ENCODE measurements at places on chromosomes 11 and 22.

GRCh38 chr11:60592601-60593000, 77.4 kb downstream of the MS4A13 start:
- no peak for DNase-seq

- no peak for DNase-seq
These were observed 400.4 kb downstream of the TBC1D22A start for GRCh38 chr22:47162865-47163264.

- DNase-seq = no peak
These were observed 37.2 kb downstream of the GAS2 start for GRCh38 chr11:22703591-22703990.

- DNase-seq = no peak
These were observed 61.3 kb downstream of the MACROD1 start for GRCh38 chr11:64104632-64105031.

DNA sequence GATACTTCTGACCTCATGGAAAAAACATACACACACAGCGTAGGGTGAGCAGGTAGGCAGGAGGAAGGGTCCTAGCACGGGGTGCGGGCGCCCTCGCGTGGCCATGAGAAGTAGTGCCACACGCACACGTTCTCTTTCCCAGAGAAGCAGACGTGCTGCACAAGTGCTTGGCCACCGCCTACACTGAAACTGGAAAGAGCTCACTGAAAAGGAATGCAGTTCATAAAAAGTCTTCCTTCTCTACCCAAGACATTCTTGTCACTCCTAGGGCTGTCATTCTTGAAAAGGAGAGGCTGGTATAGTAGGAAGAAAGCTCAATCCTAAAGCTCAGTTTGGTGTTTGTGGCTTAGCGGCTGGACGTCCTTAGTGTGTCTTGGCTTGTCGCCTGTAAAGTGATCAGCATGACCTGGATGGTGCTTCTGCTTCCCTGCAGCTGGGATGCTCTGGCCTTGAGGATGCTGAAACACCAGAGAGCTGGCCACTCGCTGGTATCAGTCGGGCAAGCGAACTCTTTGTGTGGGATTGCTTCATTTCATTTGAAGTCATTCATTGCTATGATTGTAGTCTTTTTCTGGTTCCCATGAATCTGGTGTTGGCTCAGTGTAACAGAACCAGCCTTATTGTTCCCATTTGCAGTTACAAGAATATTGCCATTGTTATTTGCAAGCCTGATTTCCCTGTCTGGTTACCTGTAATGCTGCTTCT, 303.8 kb downstream of the NTM start:
- DNase-seq = peak; percentile 39

DNA sequence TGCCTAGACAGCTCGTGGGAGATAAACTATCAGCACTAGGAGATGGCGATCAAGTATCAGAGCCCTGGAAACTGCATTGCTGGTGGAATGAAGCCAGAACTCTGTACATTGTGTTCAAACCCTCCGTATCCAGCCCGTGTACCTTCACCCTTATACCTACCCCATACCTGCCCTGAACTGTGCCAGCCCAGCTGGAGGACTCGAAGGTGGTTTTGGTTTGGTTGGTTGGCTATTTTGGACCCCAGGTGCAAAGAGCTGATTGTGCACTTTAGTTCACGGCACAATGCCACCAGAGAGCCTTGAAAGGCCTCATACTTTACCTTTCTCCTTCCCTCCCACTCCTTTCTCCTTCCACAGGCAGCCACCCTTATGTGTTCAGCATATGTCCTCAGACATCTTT, 16.0 kb downstream of the FAM83F start:
- DNase-seq = no peak

DNA sequence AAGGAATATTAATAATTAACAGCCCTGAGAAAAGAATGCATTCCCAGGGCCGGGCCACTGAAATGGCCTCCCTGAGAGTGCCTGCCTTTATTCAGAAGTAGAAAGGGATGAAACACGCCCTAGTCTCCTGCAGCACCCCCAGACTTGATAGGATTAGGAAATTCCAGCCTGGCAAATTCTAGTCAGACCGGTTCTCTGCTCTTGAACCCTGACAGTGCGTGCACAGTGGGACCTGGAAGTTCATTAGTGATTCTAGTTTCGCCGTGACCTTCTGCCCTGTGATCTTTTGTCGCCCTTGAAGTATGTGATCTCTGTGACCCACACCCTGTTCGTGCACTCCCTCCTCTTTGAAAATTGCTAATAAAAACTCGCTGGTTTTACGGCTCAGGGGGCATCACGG, 2.1 kb upstream of the GSTP1 start:
- DNase-seq = no peak

DNA sequence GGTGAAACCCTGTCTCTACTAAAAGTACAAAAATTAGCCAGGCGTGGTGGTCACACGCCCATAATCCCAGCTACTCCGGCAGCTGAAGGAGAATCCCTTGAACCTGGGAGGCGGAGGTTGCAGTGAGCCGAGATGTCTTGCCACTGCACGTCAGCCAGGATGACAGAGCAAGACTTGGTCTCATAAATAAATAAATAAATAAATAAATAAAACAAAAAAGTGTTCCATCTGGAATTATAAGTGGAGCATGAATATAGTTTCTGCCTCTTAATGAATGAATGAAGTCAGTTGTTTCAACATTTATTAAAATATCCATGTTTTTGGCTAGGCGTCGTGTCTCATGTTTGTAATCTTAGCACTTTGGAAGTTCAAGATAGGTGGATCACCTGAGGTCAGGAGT, 27.1 kb downstream of the MRPL48 start:
- no peak for DNase-seq

DNA sequence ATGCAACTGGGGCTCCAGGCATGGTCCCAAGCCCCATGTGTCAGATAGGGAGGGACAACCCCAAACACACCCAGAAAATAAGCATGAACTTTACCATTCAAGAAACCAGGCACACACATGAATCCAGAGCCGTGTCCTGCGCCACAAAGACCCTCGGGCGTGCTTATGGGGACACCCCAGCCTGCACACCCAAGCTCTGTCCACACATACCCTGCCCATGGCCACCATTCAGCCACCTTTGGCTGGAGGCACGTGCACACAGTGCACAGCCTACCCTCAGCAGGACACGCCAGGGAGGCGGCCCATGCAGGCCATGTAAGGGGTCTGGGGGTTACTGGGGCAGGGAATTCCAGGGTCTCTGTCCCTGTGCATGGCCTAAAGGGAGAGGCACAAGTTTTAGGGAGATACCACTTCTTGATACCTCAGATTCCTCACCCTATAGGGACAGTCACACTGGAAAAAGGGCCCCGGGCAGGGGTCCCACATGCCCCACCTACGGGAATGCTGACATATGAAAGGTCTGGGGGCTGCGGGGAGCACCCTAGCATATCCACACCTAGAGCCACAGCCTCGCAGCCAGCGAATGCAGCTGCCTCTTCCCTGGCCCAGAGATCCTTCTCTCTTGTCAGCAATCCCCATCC, 20.6 kb downstream of the PACSIN2 start:
- DNase-seq = no peak

DNA sequence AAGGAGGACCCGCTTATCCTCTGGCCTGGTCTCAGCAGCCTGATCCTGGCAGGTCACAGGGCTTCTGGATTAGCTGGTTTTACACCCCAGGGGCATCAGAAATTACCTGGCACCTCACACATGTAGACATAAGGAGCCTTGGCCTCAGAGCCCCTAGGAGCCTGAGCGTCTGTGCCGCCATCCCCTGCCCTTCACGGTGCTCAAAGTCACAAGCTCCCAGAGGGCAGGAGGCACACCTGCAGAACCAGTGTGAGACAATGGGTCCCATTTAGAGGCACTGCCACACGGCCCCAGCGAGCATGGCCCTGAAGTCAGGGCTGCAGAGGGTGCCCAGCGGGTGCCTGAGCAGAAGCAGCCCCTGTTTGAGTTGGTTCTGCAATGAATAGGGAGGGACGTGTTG, 3.9 kb downstream of the DGKZ start:
- no peak for DNase-seq

GRCh38 chr11:92329646-92330045, 105.0 kb downstream of the FAT3 start:
- no peak for DNase-seq

GRCh38 chr11:71986131-71986530, 12.6 kb upstream of the IL18BP start:
- no peak for DNase-seq

GRCh38 chr11:115644856-115645255, 140.6 kb upstream of the CADM1 start:
- DNase-seq = no peak

GRCh38 chr11:18743365-18743764, 17.4 kb upstream of the IGSF22 start:
- DNase-seq = no peak

- no peak for DNase-seq
These were observed 228.1 kb downstream of the BUD13 start for GRCh38 chr11:116544721-116545120.

DNA sequence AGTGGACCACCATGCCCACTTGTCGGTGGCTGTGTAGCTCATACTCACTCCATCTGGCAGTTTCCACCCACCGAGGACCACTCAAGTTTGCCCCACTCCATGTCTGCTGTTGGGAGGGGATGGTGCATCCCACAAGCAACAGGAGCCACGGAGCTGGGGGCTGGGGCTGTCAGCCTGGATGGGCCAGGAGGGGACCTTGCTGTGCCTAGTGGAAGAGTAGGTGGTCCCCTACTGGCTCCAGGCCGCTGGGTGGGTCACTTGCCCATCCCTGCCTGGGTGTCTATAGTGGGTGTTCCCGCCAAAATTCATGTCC, 57.0 kb downstream of the SMIM38 start:
- DNase-seq = no peak

- no peak for DNase-seq
These were observed 74.3 kb downstream of the MYEOV start for GRCh38 chr11:69368119-69368880.

GRCh38 chr11:65899356-65900124, 648 bp downstream of the FOSL1 start:
- peak; percentile 54 for DNase-seq

GRCh38 chr11:46834821-46835220, 11.3 kb downstream of the CKAP5 start:
- DNase-seq = no peak

DNA sequence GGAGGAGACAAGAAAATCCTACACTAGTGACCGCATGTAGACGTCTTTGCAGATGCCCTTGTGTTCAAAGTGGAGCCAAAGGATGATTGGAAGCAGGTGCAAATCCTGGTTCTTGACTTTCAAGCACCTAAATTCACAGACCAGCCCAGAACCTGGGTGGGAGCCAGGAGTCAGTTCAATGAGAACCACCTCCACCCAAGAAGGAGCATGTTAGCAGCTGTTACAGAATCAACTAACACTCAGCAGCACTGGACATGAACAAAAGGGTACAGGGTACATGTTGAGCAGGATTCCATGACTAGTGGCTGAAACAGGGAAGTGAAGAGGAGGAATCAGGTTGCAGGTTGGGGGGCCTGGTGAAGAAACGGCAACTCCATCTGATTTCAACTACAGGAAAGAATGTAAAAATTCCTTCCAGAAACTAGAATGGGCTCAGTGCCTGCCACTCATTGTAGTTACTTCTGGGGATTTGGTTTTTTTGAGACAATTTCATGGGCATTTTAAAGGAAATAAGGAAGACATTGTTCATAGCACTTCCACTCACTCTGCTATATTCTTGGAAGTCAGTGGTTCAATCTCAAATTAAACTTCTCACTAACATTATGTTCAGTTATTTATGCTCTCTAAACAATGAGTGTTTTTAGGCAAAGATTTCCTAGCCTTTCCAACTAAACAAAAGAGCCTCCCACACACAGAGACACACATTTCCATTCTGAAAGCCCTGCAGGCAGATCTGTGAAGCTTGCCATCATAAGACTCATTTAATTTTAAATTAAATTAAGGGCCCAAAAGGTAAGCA, 173.3 kb downstream of the CADM1 start:
- no peak for DNase-seq

- DNase-seq = no peak
These were observed 4.9 kb downstream of the GPR83 start for GRCh38 chr11:94396282-94396681.

GRCh38 chr11:75790986-75791385, 22.4 kb downstream of the DGAT2 start:
- DNase-seq = no peak

DNA sequence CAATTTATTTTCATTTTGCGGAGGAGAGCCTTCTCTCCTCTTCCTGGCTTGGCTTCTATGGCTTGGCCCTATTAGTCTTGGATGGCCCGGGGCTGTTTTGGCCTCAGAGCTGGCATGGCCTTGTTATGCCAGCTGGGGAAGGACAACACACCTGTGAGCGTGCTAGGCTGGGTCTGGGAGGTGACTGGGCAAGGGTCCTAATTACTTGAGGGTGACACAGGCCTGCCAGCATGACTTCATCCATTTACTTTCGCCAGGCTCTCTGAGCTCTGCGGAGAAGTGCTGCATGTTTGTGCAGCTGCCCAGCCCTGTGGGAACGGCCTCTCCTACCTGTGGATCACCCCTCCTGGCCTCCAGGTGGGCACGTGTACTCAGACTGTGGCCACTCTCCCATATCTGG, 153.6 kb downstream of the SNX19 start:
- no peak for DNase-seq

DNA sequence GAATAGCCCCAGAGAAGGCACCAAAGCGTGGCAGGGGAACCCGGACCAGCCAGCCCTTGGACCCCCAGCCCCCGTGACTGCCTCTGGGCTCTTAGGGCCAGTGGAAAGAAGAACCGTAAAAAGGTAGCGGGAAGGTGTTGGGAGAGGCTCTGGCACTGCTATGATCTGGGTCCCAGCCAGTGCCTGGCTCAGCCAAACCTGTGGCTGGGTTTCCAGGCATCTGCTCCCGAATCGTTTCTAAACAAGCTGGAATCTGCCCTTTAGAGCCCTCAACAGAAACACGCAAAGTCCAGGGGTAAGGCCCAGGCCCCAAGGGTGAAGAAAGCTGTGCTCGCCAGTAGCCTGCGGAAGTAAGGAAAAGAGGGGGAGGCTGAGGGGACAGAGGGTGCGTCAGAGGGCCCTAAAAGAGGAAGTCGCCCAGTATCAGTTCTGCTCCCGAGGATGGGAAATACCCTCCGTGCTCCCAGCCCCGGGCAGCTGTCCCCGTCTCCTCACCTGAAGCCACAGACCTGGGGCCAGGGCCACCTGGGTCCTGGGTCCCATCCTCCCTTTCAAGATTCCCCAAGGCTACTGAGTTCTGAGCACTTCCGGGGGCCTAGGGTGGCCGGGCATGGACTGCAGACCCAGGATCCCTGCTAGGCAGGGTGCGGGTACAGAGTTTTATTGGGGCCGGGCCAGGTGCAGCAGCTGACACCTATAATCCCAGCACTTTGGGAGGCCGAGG, 24.7 kb downstream of the IL10RA start:
- no peak for DNase-seq

- DNase-seq = no peak
These were observed 50.6 kb downstream of the CSTPP1 start for GRCh38 chr11:46987183-46987582.

- no peak for DNase-seq
These were observed 66.5 kb downstream of the LARGE2 start for GRCh38 chr11:45988921-45989320.

DNA sequence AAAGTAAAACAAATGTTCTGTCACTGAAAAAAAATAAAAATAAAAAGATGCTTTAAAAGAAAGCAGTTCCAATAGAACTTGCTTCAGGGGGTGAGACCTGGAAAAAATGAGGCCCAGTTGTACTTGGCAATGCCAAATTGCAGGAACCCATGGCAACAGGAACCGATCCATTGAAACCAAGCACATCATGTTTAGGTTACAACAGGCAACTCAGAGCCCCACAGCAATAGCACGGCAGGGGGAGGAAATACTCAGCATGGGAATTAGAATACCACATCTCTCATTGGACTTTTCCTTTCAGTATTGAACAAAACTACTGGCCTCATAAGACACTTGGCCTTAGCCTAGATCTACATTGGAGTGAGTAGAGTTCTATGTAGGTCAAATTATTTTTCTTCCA, 84.3 kb downstream of the MSANTD4 start:
- no peak for DNase-seq

GRCh38 chr22:37010174-37010573, 9.1 kb downstream of the TST start:
- DNase-seq = no peak

Measured in CD4-positive, alpha-beta T cell treated with Interleukin-1 beta for 1 hour (primary cell).